Renal cortical epithelial cell (primary cell): ENCODE measurements at places on chromosomes 13 and 19.
A peak's percentile ranks its signal among the peaks of the same experiment; 100 is the strongest.

DNA sequence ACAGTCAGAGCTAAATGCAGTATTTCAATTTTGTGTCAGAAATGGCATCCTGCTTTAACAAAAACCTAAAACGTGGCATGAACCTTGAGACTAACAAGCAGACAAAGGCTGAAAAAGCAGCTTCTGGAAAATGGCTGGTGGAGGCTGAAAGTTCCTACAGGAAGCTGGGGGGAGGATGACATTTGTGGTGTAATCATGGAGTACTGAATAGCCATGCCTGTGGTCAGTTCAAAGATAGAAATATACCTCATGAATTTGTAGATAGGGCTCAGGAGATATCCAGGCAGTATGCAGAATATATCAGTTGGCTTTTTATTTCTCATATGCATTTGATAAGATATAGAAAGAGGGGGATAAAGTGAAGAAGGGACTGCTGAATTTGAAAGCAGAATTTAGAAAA, 181.7 kb downstream of the UQCRFS1 start:
- DNase-seq: no peak

DNA sequence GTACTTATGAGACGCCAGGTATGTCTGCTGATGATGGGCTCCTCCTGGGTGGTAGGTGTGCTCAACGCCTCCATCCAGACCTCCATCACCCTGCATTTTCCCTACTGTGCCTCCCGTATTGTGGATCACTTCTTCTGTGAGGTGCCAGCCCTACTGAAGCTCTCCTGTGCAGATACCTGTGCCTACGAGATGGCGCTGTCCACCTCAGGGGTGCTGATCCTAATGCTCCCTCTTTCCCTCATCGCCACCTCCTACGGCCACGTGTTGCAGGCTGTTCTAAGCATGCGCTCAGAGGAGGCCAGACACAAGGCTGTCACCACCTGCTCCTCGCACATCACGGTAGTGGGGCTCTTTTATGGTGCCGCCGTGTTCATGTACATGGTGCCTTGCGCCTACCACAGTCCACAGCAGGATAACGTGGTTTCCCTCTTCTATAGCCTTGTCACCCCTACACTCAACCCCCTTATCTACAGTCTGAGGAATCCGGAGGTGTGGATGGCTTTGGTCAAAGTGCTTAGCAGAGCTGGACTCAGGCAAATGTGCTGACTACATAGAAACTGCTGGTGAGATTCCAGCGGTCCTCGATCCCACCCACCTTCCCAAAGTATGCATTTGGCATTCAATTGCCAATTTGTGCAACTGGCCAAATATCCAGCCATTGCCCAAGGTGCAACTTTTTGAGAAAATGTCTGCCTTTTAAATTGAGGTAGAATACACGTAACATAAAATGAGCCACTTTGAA, 10.2 kb downstream of the OR2Z1 start:
- DNase-seq: no peak

DNA sequence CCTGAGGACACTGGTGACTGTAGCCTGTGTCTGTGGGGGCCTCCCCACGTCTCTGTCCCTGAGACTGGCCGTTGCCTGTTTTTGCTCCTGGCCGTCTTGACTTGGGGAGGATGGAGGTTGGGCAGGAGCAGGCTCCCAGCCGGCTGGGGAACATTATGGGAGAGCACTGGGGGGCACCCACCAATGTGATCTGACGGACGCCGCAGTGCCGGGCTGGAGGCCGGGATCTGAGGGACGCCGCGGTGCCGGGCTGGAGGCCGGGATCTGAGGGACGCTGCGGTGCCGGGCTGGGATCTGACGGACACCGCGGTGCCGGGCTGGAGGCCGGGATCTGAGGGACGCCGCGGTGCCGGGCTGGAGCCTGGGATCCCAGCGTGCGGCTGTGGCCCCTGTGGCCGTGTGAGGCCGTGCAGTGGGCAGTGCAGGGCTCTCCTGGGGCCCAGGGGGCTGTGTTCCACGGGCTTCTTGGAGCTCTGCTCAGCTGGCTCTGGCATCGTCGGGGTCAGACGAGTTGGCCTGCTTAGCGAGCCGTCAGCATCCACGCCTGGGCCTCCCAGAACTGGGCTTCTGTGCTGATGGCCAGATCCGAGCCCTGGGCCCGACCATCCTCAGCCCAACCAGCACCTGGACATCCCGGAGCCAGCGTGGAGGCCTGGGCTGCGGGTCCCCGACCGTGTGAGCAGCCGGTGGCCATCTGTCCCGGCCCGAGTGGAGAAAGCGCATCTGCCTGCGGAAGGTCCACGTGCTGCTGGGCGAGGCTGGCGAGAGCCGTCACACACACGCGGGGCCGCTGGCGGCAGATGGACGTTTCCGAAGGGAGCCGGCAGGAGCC, 45.8 kb downstream of the GAS6 start:
- DNase-seq: no peak

DNA sequence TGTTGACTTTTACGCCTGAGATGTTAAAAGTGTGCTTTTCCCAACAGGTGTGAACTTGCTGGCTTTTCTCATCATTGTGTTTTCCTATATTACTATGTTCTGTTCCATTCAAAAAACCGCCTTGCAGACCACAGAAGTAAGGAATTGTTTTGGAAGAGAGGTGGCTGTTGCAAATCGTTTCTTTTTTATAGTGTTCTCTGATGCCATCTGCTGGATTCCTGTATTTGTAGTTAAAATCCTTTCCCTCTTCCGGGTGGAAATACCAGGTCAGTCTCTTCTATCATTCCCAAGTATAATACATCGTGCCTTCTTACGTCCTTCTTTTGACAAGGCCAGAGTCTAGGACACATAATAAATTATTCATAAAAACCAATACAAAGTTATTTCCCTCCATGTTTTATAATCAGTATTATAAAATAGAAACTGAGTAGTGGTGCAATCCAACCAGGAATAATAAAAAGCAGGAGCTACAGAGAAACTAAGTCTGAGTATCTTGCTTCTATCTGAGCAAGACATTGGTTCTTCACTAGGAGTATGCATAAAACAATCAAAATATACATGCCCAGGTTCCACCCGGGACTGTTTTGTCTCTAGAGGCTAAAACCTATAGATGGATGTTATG, 57.9 kb downstream of the RXFP2 start:
- peak; percentile 36 for DNase-seq

DNA sequence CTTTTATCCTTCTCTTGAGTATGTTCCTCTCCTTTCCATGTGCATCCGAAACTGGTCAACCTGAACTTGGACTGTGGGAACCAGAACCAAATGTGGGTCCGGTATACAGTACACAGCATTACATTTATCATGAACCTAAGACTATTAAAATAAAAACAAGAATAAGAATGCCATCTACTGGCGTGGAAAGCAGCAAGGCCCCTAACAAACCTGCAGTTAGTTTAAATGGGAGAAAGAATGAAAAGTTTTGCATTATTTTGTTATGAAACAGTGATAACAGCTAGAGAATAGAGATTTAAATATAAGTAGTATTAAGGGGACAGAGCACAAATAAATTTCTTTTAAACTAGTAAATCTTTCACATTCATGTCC, 159.5 kb downstream of the RBM26 start:
- no peak for DNase-seq

- no peak for DNase-seq
These were observed 26.0 kb upstream of the CHST8 start for GRCh38 chr19:33595783-33596182.
